ENCODE measurements at places on chromosomes 3 and 15.
A peak's percentile ranks its signal among the peaks of the same experiment; 100 is the strongest.

- no peak for DNase-seq
Measured at GRCh38 chr3:112030901-112031300, 3.6 kb upstream of the TMPRSS7 start.

- DNase-seq, result no peak
Measured at GRCh38 chr3:39809995-39810595, 686 bp downstream of the MYRIP start.

DNA sequence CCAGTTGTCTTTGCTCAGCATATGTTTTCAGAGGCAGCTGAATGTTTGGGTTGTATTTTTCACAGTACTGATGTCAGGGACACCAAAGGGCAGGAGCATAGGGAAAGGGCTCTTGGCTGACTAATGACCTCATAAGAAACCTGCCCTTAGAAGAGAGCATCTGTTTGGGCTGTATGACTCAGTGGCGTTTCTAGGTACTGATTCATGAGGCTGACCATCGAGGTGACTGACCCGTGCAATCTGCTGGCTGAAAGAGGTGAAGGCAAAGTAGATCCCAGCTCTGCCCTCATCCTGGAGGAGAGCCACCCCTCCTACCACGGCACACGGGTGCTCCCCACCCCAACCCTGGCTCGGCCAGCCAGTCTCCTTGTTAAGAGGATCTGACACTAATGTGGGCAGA is 8.3 kb downstream of the LMCD1 start:
- no peak for DNase-seq

DNA sequence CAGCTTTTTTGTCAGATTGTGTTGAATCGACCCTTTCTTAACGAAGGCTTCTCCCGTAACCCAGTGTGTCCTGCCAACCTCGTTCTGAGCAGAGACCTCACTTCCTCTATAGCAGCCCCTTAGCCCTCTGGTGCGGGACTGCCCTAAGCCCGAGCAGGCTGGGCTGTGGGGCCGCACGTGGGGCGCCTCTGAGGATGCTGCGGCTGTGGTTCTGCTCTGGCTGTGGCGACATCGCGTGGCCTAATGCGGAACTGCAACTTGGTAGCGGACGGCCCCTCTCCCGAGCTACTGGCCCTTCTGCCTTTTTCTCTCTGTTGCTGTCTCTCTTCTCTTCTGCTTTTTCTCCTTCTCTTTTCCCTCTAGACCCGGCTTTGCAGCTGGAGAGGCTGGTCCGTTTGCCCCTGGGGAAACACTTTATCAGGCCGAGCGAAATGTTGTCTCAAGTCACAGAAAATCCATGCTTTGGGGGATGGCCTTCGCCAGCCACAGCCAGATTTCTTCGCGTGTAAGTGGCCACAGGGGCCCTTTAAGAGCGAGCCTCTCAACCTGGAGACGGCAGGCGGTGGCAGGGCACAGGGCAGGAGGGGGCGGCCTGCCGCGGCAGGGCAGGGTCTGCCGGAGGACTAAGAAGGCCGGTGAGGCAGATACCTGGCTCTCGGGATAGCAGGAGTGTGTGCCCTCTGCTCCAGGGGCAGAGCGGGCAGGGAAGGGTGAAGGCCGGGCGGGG is 19.4 kb upstream of the KIF23 start:
- peak; percentile 83 for DNase-seq

- DNase-seq, result no peak
Measured at GRCh38 chr3:119976214-119976613, 118.0 kb downstream of the GSK3B start.

- DNase-seq, result no peak
Measured at GRCh38 chr3:106140431-106140830, 271.6 kb upstream of the CBLB start.

All from left ventricle myocardium inferior (tissue), 1 donor.